ENCODE measurements at places on chromosomes 2 and 18.

DNA sequence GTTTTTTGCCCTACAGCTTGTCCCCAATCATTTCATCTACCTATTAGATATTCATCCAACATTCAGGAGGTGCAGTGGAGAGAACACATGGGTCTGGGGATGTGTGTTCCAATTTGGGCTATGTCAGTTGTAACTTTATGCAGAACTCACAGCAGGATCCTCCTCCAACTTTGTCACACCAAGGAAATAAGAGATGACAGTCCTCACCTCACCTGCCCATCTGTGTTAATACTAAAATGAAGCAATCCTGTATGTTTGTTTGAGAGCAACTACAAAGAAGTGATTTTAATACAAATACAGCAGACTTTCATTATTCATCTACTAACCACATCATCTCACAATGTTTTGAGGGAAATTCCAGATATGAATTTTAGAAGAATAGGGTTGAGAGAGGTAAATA is 126.7 kb downstream of the ARHGAP15 start:
- DNase-seq: no peak

DNA sequence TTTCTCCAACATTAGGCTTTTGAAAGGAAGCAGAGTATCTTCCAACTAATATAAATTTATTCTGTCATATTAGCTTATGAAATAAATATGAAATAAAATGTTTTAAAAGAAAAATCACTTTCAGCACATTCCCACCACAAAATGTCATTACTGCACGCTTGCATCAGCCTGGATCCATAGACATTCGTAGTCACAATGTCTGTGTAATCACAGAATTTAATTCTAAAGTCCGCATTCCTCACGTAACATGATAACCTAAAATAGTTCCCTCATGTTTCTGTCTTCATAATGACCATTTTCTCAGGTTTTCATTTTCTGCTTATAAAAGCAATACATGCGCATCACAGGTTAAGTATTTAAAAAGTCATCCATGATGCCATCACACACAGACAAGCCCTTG is 47.1 kb downstream of the HDAC4 start:
- DNase-seq: no peak

DNA sequence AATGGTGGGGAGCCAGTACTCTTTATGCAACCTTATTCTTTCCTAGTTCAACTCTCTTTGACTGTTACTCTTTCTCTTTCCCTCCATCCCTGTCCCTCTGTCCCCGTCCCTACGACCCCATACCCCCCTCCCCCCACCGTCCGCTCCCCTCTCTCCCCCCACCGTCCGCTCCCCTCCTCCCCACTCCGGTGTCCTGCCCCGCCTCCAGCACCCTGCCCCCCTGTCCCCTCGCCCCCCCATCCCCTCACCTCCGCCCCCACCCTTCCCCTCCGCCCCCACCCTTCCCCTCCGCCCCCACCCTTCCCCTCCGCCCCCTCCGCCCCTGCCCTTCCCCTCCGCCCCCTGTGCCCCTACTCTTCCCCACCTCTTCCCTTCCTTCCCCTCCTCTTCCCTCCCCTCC is 128.4 kb downstream of the LPIN1 start:
- no peak for DNase-seq

GRCh38 chr2:19114126-19114525 is 244.3 kb downstream of the OSR1 start:
- DNase-seq: no peak

GRCh38 chr2:109636317-109636716 is 22.2 kb downstream of the SOWAHC start:
- no peak for DNase-seq

DNA sequence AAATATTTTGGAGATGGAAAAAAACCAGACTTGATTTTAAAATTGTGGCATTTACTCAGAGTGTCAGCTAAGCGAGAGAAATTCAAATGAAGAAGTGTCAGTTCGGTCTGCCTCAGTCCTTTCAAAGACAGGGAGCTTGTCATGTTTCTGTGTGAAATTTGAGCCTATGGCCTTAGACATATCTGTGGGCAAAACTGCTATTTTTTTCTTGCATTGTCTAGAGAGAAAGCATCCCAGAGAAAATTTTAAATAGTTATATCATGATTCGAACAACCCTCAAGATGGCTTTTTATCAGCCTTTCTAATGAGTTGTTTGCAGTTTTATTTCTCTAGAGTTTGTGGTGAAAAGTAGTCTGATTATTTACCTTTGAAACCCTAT is 50.2 kb upstream of the KCNE4 start:
- DNase-seq: no peak

- no peak for DNase-seq
These were observed 7.0 kb downstream of the CHCHD5 start for GRCh38 chr2:112591413-112591812.

GRCh38 chr2:175918935-175919334 is 83.1 kb downstream of the LNPK start:
- no peak for DNase-seq

DNA sequence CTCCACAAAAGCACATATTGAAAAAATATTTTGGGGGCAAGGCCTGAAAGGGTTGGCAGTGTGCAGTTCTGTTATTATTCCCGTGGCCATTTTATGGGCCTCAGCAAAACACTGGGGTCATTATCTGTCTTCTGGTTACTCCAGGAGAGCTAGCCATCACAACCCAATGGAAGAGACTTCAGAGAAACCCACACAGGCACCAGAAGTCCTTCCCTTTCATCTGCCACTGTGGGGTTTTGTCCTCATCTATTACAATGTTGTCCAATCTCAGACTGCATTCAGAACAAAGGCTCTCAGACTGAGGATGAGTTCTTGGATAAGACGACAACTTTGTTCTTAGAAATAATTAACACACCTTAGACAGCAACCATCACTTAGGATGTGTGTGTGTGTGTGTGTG is 98.4 kb downstream of the PIEZO2 start:
- no peak for DNase-seq

- peak; percentile 64 for DNase-seq
These were observed 64.9 kb downstream of the DNMT3A start for GRCh38 chr2:25276569-25277465.

- no peak for DNase-seq
These were observed 24.9 kb downstream of the HJURP start for GRCh38 chr2:233829193-233830110.

DNA sequence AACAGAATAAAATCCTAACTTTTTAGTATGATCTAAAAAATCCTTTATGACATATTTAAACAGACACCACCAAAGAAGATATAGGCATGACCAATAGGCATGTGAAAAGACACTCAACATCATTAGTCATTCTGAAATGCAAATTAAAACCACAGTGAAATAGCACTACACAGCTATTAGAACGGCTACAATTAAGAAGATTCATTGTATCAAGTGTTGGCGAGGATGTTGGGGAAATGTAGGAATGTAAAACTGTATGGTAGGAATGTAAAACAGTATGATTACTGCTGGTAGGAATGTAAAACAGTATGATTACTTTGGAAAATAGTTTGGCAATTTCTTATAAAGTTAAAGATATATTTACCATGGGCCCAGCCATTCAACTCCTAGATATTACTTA is 253.3 kb upstream of the TCF4 start:
- DNase-seq: no peak

GRCh38 chr2:29650631-29651097 is 270.7 kb downstream of the ALK start:
- DNase-seq: no peak

GRCh38 chr18:35822413-35822812 is 150.1 kb upstream of the RMP24 start:
- DNase-seq: no peak

DNA sequence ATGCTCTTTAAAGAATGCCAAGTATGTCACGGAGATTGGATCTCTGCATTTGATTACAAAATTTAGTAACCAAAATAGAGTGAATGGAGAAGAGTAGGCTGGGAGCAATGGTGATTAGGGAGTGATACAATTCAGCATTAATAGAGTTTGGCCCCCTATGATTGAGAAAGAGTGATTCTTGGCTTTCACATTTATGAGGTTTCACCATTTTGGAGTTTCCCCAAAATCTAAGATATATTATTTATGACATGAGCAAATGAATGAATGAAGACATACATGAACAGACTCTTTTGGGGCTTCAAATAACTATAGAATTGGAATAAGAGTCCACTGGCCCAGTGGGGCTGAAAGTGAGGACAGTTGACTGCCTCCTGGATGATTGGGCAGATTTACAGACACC is 255.2 kb downstream of the LPIN1 start:
- DNase-seq: no peak

- DNase-seq: no peak
These were observed 39.4 kb upstream of the ASB1 start for GRCh38 chr2:238387332-238387731.

GRCh38 chr18:10124967-10125366 is 211.2 kb downstream of the VAPA start:
- no peak for DNase-seq
